ENCODE measurements at places on chromosomes 2 and 18. TPM values are rescaled to one million over a fixed set of nuclear protein-coding genes. Genes with fewer than 3 reads are reported as not detected.

ASPRV1 gene
- 3.4 TPM for total RNA-seq

SP100 gene
- 175 TPM for total RNA-seq

DNA sequence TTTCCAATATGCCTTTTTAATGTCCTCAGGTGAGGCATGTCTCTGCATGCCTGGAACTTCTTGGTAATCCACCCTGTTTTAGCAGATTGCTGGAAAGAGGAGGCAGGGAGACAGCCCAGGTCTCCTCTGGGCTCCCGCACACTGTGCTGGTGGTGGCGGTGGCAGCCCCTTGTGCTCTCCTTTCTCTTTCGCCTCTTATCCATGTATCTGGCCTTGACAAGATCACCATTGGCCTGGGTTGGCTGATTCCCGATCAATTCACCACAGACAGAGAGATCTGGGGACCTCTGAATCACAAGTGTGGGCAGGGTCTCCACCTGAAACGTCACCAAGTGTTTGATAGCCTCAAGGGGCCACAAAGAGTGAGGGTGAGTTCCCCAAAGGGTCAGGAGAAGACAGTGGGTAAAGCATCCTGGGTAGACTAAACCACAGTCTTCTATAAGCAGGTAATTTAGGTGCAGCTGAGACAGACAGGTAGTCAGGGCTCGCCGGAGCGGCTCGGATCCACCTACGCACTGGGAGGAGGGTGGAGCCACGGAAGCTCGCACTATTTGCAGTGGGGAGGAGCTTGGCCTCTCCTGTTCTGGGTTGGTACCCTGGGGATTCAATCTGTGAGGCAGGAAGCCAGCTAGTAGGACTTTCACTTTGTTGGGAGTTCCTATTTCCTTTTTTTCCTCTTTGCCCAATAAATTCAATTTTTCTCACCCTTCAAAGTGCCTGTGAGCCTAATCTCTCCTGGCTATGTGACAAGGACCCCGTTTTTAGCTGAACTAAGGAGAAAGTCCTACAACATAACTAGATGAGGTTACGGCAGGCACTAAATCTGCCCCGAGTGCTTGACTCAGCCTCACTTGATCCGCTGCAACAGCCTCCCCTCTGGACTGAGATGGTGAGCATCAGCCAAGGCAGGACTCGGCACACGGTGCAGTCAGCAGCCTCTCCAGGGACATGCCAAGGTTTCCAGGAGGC is 57.6 kb downstream of the SLC4A3 start:
- peak; percentile 93 for ATAC-seq

- no peak for ATAC-seq
These were observed 2.8 kb upstream of the RAB31 start for GRCh38 chr18:9705183-9705829.

GKN2 gene
- total RNA-seq: not detected

GRCh38 chr2:121015971-121016485 is 269.0 kb downstream of the TFCP2L1 start:
- ATAC-seq: no peak

GRCh38 chr18:14976736-14977430 is 228.9 kb downstream of the ANKRD30B start:
- ATAC-seq: no peak

DNA sequence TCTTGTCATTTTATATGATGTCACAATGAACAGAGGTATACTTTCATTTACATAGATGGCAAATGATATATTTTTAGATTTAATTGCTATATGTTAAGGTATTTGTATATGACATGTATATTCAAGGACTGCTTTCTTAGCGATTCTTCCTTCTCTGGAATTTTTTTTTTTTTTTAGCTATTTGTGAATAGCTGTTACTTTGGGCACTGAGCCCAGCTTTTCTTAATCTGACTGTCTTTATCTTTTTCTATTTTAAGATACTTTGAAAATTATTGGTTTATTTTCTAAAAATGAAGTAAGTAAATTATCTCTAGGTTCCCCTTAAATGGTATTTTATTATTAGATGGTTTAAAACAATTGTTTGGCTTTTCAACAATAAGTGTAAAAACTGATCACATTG is 4.0 kb upstream of the GLS start:
- ATAC-seq: no peak
